ENCODE measurements at places on chromosomes 1 and 21.

- no peak for DNase-seq
These were observed 363.5 kb upstream of the USP24 start for GRCh38 chr1:55578646-55579045.

- no peak for DNase-seq
These were observed 8.9 kb upstream of the LHX8 start for GRCh38 chr1:75125161-75125726.

GRCh38 chr1:41872074-41872473 lies 46.6 kb downstream of the HIVEP3 start:
- DNase-seq, result no peak

DNA sequence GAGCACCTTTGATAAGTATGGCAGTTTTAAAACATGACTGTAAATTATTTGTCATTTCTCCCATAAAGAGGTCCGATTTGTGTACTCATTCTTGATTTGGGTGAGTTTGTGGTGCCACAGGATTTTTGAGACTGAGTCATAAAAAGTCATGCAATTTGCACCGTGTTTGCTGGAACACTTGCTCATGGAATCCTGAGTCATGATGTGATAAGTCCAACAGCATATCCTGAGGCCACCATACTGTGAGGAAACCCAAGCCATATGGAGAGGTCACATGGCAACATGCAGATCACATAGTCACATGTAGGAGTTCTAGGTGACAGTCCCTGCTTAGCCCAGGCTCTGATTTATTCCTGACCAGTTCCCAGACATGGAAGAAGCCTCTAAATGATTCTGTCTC lies 40.8 kb upstream of the PRRX1 start:
- DNase-seq, result peak; percentile 88

GRCh38 chr1:207673399-207673798 lies 28.5 kb downstream of the CR1L start:
- no peak for DNase-seq

DNA sequence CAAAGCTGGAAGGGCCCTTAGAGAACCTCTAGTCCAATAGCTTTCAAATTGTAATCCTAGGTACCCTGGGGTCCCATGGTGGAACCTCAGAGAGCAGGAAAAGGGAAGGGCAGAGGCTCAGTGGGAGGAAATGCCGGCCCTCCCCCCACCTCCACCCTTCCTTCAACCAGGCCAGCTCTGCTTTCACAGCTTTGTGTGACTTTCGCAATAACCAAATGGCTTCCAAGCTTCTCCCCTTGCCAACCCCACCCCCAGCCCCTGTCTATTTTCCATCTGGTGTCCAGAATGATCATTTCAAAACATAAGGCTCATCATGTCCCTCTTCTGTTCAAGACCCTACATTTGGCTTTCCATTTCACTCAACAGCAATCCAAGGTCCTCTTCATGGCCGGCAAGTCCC lies 74.4 kb downstream of the CD58 start:
- no peak for DNase-seq

DNA sequence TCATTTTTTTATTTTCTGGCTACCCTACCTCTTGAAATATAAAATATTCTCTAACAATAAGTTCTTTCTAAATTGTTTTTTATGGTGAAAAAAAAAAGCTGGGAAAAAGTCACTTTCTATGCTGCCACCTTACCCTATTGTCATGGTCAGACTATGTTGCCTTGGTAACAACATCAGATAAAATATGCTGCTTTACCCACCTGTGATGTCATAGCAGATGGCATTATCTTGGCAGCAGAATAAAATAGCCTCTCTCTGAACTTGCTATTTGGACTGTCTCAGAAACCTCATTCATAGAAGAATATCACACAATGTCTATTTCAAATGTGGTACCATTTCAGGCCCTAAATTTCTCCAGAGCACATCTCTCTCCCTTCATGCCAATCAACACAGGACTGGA lies 69.6 kb upstream of the SGIP1 start:
- no peak for DNase-seq

DNA sequence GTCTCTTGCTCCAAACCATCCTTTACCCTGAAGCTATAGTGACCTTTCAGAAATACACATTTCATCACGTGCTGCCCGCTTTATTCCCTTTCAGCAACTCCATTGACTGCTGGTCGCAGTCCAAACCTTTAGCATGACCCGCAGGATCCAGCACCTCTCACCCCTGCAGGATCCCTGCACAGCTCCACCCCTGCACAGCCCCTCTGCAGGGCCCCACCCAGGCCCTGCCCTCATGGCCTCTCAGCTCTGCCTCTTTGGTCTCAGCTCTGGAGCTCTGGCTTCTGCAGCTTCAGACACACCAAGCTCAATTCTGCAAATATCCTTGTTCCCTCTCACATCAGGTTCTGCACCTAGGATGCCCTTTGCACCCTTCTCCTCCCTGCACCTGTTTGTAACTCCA lies 264.9 kb upstream of the C1orf174 start:
- DNase-seq, result no peak

GRCh38 chr1:154593390-154593789 lies 14.6 kb downstream of the ADAR start:
- no peak for DNase-seq

GRCh38 chr1:238409932-238410331 lies 519.2 kb upstream of the ZP4 start:
- peak; percentile 79 for DNase-seq

GRCh38 chr1:45925728-45926287 lies 122.4 kb downstream of the MAST2 start:
- no peak for DNase-seq

DNA sequence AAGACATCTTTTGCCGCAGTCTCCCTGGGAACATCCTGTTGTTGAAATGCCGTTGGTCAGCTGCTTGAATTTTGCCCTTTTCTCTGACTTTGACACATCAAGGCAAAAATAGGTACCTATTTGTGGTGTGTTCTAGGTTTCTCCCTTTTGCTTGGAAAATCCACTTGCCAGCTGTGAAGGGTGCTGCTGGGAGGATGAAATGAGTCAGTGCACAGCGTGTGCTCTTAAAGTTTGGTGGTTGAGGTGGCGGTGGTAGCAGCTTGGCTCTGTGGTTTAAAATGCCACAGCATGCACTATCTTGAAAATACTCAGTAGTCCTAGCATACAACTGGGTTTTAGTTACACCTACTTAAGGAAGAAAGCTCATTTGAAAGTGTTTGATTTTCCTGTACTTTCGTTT lies 183.8 kb downstream of the DHRS3 start:
- peak; percentile 93 for DNase-seq

DNA sequence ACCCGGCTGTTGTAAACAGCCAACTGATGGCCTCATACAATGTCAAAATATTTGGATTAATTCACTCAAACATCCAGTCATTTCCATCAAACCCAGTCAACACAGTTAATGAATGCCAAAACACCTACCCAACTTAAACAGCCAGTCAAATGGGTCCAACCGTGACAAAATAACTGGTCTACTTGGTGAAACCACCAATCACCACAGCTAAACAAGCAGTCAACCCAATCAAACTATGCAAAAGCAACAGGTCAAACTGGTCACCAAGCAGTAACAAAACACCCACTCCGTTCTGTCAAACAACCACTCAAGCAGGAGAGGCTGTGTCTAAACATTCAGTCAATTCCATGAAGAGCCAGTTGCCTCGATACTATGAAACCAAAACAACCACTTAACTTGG lies 119.2 kb downstream of the FOXD2 start:
- no peak for DNase-seq

DNA sequence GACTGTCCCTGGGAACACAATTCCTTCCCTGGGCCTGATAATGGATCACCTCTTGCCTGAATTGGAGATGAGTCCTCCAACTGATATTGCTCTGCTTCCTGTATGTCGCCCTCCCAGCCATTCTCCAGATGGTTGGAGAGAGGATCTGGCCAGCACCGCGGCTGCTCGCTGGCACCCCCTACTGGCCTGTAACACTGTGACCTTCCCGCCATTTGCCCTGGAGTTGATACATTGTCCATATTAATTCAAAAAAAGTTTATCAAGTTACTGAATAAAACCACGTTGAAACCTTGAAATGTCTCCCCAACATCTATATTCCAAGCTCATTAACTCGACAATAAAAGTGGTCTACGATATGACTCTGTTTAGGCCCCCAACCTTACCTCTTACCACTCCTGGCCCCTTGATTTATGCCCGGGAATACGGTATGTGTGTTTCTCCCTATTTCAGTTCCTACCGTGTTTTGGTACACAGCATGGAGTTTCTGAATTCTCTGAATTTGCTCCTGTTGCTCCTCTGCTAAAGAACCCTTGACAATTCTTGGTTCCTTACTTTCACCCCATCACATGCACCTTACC lies 241.8 kb upstream of the KIAA0040 start:
- no peak for DNase-seq

DNA sequence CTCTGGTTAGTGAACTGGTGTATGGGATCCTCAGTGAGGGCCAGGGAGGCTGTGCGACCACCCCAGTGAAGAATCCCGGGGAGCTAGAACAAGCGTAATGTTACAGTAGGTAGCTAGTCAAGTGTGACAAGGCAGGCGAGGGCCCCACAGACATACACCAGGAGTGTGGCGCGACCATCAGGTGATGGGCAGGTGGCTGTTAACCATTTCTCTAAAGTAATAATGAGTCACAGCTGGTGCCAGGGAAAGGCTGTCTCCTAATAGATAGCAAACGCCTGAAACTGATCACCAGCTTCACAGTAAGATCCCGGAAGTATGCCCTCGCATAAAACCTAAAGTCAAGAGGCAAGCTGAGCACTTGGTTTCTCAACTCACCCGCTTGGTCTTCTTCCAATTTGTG lies 40.5 kb upstream of the TARBP1 start:
- DNase-seq, result no peak

DNA sequence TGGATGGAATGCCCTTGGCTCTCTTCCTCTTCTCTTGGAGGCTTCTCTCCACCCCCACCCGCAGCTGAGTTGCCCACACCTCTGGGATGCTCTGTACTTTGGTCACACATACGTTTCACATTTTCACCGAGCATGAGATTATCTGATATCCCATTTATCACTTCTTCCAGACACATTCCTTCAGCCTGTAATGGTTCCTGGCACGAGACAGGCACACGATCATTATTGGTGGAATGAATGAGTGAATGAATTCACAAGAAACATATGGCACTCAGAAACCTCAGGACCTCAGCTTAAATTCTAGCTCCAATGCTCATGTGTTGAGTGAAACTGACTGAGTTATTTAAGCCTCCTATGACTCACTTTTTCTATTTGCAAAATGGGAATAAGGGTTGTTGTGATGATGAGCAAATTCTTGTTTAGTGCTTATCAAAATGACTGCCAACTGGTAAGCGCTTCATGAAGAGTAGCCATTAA lies 242.7 kb upstream of the JUN start:
- peak; percentile 66 for DNase-seq

DNA sequence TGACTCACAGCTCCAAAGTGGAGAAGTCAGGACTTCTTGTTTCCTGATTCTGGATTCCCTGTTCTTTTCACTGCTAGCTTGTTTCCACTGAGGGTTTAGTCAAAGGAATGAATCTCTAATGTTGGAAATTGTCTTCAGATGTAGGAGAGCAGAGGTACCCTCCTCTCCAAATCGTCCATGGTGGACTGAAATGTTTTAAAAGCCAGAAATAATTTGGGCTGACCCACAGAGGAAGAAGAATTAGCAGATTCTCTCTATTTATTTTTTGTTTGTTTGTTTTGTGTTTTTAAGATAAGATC lies 30.4 kb downstream of the GPA33 start:
- no peak for DNase-seq

DNA sequence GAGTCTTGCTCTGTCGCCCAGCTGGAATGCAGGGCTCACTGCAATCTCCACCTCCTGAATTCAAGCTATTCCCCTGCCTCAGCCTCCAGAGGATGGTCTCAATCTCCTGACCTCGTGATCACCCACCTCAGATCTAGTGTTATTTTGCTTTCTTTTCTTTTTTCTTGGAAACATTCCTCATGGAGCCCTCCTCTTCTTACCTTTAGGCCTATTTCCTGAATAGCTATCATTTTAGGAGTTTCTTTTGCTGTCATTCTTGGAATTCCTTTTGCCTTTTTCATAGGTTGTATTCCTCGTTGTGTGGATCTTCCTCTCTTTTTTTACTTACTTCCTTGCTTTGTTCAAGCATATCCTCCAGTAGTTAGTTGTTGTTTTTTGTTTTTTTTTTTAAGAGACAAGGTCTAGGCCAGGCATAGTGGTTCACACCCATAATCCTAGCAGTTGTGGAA lies 173.8 kb downstream of the RASAL2 start:
- peak; percentile 39 for DNase-seq

DNA sequence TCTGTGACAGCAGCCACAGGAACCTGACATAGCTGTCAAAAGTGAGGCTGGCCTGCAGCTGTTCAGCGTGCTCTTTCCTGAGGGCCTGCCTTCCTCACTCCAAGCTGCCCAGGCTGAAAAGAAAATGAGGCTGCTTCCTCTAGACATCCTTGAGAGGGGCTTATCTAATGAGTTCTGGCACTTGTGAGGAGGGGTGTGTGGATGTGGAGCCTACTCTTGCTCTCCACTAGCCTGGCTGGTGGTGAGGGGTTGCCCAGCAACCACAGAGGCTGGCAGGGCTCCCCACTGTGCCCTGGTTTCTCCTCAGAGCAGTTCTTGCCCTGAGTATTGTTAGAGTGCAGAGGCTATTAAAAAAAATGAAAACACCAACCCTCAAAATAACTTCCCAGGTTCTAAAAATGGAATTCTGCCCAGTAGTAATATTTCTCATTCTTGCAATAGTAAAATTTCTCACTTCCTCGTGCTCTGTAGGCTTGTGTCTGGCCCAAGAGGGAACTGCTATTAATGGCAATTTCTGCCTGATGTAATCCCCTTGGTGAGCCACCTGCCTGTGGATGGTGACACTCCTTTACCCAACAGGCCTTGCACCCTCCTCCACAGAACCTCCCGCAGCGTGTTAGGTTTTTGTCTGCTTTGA lies 52.6 kb upstream of the EPS8L3 start:
- peak; percentile 22 for DNase-seq

DNA sequence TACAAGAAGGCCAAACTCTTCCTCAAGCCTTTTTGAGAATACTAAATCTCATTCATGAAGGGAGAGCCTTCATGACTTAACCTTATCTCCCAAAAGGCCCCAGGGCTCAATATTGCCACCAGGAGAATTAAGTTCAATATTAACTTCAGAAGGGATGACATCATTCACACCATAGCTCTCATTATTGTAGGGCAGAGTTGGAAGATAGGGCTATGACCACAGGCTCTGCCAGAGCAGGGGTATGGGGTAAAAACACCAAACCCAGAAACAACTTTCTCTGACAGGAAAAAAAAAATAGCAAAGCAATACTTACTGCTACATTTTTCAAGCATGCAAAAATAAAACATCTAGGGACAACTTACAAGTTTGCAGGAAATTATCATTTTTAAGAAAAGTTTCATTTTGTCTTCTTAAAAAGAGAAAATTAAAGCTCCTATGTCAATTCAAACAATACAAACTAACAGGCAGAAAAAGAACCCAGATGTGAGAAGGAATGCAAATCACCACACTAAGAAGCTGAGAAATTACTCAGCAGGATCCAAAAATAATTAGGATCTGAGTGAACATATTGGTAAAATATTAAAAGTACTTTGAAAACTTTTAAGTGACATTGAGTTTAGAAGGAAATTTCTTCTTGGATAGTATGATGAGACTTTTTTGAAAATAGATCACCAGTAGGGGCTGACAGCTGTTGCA lies 1156.5 kb downstream of the NCAM2 start:
- DNase-seq, result no peak
